Hematopoietic multipotent progenitor cell treated with erythropoietin and hydrocortisone succinate and interleukin-3 and kit ligand, for 17 days (in vitro differentiated cells): ENCODE measurements at places on chromosomes 1 and 21.

GRCh38 chr1:111597426-111597825 lies 22.2 kb upstream of the RAP1A start:
- no peak for DNase-seq

DNA sequence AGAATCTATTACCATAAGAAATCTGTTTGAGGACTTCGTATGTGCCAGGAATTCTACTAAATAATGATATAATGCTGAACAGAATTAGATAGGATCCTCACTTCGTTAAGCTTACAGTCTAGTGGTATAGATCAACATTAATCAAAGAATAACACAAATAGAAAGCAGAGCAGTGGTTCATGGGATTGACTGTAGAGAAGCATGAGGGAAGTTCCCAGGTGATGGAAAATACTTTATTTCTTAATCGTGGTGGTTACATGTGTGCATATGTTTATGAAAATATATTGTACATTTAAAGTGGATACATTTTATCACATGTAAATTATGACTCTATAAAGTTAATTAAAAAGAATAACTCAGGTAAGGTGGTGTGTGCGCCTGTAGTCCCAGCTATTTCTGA lies 110.5 kb downstream of the OSBPL9 start:
- DNase-seq: no peak

DNA sequence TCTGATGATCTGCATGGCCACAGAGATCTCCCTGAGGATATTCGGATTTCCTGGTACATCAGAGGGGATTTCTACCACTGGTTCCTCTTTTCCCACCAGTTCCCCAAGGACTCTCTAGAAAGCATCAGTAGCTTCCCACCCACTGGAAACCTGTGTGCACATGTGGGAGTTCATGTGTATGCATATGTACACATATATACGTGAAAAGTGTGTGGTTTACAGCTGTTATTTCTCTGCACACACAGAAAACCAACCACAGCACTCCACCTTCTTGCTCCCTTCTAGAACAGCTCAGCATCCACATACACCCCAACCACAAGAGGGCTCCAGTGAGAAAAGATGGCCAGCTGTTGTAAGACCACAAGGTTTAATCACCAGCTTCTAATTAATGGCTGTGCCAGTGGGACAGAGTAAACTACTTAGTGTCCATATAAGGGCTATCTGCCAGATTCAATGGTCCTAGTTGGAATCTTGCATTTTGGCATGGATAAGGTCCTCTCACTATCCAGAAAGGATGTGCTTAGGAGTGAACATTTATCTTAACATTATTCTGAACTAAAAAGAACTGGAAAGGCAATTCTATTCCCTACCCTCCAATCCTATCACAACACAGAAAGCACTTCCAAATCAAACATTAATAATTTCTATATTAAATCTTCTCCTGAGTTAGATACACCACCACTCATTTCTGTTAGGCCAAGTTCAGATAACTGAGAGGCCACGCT lies 24.1 kb downstream of the GPR3 start:
- peak; percentile 84 for DNase-seq

GRCh38 chr1:151807131-151807530 lies 1.9 kb upstream of the LINGO4 start:
- no peak for DNase-seq

- DNase-seq: no peak
Measured at GRCh38 chr1:48756683-48757316, 19.9 kb downstream of the BEND5 start.

GRCh38 chr1:11534846-11535245 lies 55.9 kb downstream of the DISP3 start:
- no peak for DNase-seq

DNA sequence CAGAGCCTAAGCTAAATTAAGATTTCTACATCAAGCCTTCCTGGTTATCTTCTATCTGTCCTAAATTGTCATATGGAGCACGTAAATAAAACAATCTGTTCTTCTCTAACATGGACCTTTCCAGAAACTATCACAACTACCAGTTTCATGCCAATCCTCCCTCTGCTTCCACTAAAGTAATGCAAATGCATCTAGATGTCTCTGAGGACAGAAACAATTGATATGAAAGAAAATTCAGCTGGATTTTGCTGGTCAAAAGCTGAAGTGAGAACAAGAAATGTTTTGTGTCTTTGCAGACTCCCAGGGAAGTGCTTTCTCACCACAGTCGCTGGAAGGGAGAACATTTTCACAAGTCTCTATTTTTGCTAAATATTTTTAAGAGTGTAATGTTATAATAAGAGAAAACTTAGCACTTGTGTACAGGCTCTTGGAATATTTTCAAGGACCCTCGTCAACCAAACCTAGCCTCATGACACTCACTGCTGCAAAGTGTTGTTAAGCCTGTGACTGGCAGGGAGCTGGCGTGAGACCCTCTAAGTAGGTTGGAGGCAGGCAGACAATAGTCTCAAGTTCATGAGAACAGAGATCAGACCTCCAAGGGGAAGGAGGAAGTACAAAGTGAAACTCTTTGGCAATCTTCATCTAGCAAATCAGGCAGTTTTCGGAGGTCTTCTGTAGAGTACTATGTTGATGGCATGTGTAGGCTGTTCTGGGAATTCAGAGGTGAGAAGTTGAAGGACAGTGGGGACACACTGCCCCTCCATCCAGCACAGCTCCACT lies 38.8 kb downstream of the DNASE2B start:
- DNase-seq: no peak

DNA sequence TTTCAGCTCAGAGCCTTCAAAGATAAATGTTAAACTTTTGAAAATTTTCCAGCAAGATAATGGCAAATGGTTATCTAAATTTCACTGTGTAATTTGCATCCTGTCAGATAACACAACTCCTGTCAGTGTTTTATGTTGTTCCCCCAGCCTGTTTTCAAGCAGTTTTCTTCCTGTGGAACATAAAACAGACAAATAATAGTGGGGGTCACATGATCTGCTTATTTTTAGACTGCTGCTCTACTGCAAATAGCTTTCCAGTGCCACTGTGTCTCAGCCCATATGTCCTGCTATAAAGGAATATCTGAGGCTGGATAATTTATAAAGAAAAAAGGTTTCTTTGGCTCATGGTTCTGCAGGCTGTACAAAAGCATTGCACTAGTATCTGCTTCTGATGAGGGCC lies 32.2 kb downstream of the FMO3 start:
- no peak for DNase-seq

DNA sequence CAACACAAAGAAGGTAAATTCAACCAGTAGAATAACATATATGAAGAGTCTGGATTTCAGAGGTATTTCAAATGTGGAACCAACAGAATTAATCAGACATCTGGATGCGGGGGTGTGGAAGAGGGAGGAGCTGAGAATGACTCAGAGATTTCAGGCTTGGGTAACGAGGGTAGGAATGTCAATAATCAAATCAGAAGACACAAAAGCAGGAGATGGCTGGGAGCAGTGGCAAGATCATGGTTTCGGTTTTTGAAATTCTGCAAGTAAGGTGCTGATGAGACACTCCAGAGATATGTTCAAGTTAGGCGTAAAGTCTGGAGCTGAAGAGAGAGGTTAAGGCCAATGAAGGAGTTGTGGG lies 64.0 kb downstream of the PLPPR5 start:
- DNase-seq: no peak

GRCh38 chr21:43348801-43349261 lies 78.1 kb downstream of the SIK1 start:
- DNase-seq: no peak

DNA sequence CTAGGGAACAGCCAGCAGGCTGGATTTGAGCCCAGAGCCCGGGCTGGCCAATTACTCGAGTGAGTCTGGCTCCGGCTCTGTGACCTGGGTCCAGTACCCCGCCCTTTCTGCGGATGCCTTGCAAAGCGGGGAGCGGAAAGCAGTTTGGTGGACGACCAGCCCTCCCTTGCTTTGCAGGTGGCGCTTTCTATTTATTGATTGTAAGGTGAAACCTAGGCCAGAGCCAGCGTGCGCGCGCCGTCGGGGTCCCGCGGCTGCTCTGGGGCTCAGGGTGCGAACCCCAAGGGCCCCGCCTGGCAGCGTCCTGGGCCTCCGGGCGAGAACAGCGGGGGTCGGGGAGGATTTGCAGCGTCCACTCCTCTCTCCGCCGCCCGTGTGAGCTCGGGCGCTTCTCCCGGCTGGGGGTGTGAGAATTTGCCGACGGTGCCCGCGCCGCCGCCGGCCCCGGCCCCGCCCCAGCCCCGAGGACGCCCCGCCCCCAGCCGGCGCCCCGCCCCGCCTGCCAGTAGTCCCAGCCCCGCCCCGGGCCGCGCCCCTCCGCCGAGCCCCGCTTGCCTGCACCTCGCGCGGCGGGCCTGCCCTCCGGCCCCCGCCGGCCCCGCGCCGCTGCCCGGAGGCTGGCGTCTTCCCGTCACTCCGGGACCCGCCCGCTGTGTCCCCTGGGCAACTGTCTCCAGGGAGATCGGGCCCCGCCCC lies 37.6 kb downstream of the PIK3CD start:
- peak; percentile 44 for DNase-seq

DNA sequence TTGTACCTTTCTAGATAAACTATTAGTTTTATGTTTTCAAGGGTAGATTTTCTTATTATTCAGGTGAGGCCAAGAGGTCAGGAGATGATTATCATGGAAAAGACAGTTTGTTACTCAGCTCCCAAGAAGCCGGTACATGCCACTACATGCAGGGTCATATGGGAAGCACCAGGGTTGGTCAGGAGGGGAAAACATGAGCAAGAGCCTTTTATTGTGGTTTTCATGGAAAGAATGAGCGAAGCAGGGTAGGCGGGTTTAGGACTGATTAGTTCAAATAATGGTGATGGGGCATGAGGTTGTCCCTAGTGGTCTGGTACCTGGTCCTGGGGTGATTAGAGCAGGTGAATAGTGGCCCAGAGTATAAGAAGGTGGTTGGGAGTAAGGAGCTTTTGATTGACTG lies 189.9 kb downstream of the APP start:
- DNase-seq: no peak

- no peak for DNase-seq
Measured at GRCh38 chr1:48216941-48217340, 5.6 kb upstream of the SLC5A9 start.

DNA sequence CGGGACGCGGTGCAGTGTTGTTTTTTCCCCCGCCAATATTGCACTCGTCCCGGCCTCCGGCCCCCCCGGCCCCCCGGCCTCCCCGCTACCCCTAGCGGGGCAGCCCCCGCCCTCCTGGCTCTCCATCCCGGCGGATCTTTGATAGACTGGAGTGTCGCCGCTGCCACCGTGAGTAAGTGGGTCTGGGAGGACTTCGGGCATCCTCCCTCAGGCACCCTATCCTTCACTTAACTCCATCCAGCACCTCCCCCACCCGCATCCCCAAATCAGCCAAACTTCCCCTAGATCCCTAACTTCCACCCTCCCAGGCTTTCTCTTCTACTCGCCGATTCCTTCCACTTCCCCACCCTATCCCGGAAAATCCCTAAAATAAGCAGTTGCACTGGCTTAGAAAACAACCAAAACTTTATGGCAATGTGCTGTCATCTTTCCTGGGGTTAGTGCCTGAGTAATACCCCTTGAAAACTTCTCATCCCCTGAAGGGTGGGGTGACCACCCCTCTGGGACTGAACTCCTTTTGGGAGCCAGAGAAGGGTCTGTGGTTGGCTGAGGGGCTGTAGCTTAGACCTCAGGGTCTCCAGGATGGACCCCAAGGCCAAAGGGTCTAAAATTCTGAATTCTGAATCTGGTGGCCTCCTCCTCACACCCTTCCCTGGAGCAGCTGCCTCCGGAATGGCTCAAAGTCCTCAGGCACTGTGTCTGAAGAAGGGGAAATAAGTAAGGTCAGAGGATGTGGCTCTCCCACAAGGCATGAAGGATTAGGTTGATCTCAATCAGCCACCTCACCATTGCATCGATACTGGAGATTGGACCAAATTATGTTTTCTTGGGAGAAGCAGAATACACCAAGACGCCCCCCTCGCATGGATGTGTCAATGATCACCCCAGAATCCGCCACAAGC lies 12.2 kb downstream of the THBS3 start:
- no peak for DNase-seq

DNA sequence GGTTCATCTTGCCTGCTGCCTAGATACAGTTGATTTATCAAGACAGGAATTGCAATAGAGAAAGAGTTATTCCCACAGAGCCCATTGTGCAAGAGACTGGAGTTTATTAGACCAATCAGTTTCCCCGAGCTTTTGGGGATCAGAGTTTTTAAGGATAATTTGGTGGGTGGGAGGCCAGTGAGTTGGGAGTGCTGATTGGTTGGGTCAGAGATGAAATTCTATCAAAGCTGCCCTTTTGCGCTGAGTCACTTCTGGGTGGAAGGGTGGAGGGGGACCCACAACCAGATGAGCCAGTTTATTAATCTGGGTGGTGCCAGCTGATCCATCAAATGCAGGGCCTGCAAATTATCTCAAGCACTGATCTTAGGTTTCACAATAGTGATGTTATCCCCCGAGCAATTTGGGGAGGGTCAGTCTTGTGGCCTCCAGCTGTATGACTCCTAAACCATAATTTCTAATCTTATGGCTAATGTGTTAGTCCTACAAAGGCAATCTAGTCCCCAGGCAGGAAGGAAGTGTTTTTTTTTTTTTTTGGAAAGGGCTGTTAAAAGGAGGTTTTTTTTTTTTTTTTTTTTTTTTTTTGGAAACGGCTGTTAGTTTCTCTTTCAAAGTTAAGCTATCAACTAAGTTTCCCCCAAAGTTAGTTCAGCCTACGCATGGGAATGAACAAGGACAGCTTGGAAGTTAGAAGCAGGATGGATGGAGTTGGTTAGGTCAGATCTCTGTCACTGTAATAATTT lies 7.4 kb downstream of the SLC16A4 start:
- DNase-seq: no peak

DNA sequence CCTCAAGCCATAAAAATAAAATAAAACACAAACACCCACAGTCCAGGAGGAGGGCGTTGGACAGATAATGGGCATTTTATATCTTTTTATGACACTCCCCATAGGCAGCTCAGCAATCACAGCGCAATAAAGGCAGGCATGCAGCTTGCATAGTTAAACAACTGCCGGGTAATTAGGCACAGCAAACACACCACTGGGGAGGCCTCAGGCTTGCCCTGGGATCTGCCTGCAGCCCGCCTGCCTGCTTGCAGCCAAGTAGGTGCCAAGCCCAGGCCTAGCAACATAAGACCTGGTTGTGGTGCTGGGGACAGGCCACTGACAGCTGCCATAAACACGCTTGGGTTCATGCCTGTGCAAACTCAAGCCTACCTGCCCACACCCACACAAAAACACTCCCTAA lies 54.2 kb downstream of the DMAP1 start:
- no peak for DNase-seq

- no peak for DNase-seq
Measured at GRCh38 chr1:187326557-187326956, 497.8 kb downstream of the PLA2G4A start.

GRCh38 chr1:245585252-245585959 lies 430.6 kb downstream of the KIF26B start:
- no peak for DNase-seq

- DNase-seq: no peak
Measured at GRCh38 chr21:24636696-24637095, 970.6 kb downstream of the MRPL39 start.

- DNase-seq: no peak
Measured at GRCh38 chr1:11383553-11384169, 95.3 kb upstream of the DISP3 start.

DNA sequence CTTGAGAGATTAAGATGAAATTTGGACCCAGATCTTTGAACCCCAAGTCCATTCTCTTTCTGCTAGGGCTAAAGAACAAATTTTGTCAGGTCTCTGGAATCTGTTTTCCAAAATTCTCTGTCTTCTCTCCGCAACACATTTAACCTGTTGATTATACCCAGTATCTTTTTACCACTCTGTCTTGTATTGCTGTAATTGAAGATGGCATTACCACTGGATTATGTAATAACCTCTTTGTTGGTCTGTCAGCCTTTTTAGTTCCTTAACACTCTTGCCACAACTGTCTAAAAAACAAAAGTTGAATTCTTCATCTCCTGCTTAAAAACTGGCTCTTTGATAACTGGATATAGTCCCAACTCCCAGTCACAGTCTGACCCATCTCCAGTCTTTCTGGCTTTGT lies 3.0 kb downstream of the SRP9 start:
- no peak for DNase-seq
